Coronary artery (tissue), 2 donors: ENCODE measurements at places on chromosomes 7 and 10.

DNA sequence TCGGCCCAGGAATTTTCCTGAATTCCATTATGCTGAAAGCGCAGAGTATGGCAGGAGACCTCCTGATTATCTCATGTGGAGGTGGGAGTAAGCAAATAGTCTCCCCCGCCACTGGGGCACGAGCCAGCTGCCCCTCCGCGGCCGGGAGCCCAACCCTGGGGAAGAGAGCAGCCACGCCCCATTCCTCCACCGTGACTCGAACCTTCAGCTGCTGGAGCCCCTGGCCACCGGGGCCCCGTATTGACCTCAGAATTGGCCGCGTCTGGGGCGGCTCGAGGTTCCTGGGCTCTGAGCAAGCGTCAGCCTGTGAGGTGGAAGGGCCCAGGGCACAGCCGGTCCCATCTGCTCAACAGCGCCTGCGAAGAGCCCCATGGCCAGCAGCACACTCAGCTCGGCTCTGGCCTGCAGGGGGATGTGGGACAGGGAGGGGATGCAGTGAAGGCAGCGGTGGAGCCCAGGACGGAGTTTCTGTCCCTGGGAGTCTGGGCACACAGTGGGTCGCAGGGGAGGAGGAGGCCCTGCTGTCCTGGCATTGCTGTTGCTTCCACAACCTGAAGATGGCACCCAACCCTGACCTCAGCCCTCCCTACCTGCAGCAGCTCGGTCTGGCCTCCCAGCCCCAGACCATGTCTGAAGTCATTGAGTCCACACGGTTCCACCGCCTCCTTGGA is 97.8 kb downstream of the CHST15 start:
- peak; percentile 77 for DNase-seq

- DNase-seq = no peak
Observed at GRCh38 chr10:17113889-17114540, 15.6 kb downstream of the CUBN start.

DNA sequence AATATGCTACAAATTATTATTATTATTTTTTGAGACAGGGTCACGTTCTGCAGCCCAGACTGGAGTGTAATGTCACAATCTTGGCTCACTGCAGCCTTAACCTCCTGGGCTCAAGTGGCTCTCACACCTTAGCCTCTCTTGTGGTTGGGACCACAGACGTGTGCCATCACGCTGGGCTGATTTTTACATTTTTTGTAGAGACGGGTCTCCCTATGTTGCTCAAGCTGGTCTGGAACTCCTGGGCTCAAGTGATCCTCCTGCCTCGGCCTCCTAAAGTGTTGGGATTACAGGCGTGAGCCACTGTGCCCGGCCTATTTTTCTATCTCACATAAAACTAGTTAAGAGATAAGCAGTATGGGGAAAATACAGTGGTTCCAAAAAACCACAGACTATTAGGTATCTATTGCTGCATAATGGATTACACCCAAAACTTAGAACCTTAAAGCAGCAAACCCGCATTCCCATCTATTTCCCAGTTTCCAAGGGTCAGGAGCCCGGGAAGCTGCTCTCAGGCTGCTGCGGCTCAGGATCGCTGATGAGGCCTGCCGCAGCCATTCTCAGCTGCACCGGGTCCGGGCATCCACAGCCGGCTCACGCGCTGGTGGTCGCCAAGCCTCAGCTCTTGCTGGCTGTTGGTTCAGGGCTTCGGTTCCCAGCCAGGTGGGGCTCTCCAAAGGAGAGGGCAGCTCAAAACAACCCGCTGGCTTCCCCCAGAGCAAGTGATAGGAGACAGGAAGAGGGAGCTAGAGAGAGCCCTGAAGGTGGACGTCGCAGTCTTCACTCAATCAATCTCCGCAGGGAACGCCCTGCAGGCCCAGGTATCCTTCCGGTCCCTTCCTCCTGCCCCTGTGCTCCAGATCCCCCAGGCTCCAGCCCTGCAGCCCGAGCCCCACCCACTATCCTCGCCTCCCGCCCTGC is 128.2 kb downstream of the UBE2H start:
- no peak for DNase-seq

- peak; percentile 85 for DNase-seq
Observed at GRCh38 chr7:74272305-74273038, 16.7 kb upstream of the CLIP2 start.

GRCh38 chr7:303425-303824 is 13.5 kb downstream of the FOXL3 start:
- no peak for DNase-seq

GRCh38 chr10:44974082-44974627 is 4.5 kb downstream of the DEPP1 start:
- DNase-seq = no peak

DNA sequence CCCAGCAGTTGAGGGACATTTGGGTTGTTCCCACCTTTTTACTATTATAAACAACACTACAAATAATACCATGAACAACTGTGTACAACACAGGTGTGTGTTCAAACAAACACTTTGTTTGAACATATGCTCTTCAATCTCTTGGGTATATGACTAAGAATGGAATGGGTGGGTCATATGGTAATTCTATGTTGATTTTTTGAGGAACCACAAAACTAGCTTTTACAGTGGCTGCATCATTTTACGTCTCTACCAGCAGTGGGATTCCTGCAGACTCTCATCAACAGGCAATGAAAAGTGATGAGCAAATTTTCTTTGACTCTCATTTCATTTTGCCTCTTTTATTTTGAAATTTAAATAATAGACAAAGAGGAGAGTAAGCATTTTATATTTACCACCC is 116.9 kb upstream of the KLF14 start:
- no peak for DNase-seq

DNA sequence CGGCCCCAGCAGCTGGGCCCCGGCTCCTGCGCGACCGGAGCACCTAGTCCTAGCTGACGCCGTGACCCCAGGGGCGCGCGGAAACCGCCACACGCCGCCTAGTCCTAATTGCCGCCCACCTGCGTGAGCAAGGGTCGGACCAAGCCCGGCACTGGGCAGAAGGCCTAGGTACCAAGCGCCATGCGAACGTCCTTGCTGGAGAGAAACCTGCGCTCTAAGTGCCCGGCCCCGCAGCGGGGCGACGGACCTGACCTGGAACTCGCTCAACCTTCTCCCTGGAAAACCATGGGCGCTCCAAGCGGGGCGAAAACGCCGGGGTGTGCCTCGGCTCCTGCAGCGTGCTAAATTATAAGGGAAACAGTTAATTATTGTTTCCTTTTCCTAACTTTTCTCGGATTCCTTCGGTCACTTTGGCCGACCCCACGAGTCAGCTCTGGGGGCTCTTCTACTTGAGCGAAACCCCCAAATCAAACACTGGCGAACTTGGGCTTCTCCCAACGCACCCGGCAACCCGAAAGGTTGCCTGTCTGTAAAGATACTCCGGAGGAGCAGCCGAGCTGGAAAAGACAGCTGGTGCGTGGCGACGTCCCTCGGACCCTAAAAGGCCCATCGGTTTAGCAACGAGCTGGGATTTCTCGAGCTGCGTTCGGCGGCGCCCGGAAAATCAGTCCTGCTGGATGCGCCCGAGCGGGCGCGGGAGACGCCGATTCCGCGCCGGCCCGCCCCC is 5.3 kb upstream of the EBF3 start:
- no peak for DNase-seq

GRCh38 chr10:110717781-110718589 is 73.8 kb downstream of the RBM20 start:
- DNase-seq = peak; percentile 63

DNA sequence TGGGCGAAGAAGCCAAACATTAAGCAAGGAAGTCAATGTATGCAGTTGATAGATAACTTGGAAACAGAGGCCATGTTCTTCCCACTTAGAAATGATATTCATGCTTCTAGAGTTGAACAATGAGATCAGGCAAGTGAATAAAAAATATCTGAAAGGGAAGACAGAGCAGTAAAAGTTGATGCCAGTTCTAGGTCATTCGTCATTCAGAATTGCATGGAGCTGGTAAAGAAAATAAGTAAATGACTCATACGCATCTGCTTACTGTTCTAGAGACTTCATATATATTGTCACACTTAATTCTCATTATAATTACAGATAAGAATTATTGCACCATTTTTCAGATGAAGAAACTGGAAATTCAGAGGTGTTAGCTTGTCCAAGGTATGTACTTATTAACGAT is 158.9 kb upstream of the FERD3L start:
- DNase-seq = no peak

- no peak for DNase-seq
Observed at GRCh38 chr7:135798095-135798494, 49.5 kb upstream of the FAM180A start.

DNA sequence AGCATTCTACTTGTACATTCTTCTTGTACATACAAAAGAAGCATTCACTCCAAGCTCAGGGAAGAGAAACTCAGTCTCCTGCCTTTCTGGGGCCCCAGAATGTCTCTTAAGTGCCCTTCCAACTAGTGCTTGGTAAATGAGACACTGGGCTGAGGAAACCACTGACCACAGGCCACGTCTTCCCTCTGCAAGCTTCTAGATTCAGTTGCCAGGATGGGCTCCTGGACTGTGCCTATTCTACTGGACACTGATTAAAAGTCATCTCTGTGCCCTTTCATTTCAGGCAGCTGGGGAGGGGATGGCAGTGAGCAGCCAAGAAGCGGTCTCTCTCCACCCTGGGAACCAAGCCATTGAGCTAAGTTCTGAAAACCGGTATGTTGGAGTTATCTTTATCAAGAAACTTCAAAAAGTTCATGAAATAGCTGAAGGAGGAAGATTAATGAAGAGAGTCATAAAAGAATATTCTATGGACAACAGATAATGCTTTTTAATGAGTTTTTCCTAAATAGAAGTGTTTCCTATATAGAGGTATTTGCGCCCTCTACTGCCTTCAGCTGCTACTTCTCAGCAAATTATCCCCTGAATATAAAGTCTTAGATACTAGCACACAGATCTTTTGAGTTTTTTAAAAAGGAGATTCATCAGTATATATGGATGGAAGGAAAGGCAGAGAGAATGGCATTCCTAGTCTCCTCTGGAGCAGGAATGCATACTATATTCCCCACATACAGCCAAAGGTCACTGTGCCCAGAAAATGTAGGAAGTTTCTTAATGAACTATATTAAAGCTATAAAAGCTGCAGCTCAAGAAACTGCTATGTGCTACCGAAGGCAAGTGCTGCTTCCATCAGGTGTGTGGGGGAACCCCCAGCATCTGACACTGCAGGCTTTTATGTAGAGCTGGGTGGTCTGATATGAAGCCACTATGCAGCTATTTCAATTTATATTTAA is 8.4 kb upstream of the IFIT1B start:
- DNase-seq = no peak

DNA sequence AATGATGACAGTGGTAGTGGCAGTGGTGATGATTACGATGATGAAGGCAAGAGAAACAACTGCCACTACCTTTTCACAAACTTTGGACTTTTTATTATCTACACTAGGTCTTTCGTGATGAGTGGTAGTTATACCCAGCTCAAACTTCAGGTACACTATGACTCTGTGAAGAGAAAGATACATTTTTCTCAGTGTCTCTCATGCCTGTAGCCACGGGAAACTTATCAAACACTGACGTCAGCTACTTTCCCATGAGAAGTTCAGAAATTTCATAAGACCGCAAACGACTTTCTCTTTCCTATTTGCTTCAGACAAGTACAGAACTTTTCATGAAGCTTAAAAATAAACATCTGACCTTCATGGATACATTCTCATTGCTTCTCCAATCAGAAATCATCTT is 57.0 kb downstream of the CALD1 start:
- DNase-seq = no peak
